ENCODE measurements at places on chromosomes 3 and 15. TPM values are rescaled to one million over a fixed set of nuclear protein-coding genes. Genes with fewer than 3 reads are reported as not detected.

The PSTPIP1 gene
- 0.36 TPM for total RNA-seq

The RTP3 gene
- total RNA-seq = not detected

The ACP3 gene
- 5.0 TPM for total RNA-seq

The PAQR5 gene
- total RNA-seq = 0.68 TPM

Data from nasal cavity respiratory epithelium epithelial cell of viscerocranial mucosa (primary cell).